ENCODE measurements at places on chromosomes 2 and 18.
A peak's percentile ranks its signal among the peaks of the same experiment; 100 is the strongest.

DNA sequence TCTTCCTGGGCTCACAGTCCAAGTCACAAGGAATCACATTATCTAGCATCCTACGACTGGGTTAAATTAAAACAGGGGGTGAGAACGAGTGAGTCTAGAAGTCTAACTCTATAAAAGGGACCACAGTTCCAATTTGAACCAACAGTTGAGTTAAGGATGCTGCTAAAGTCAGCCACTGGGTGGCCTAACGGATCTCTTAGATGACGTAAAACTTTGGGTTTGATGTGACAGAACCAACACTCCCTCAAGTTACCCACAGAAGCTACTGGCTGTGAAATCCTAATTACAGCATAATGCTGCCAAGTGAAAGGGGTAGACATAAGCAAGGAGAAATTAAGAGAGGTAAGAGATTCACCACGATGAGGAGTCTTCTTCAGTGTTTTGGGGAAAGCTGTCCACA lies 32.7 kb upstream of the RUFY4 start:
- DNase-seq, result no peak

- no peak for DNase-seq
Measured at GRCh38 chr18:27942706-27943105, 234.2 kb downstream of the CDH2 start.

DNA sequence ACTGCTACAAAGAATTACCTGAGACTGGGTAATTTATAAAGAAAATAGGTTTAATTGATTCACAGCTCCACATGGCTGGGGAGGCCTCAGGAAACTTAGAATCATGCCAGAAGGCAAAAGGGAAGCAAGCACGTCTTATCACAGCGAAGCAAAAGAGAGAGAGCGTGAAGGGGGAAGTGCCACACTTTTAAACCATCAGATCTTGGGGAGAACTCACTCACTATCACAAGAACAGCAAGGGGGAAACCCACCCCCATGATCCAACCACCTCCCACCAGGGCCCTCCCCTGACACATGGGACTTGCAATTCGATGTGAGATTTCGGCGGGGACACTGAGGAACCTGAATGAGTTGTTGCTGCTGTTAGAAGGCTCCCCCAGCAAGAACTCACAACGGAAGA lies 220.2 kb upstream of the PIEZO2 start:
- DNase-seq, result no peak

DNA sequence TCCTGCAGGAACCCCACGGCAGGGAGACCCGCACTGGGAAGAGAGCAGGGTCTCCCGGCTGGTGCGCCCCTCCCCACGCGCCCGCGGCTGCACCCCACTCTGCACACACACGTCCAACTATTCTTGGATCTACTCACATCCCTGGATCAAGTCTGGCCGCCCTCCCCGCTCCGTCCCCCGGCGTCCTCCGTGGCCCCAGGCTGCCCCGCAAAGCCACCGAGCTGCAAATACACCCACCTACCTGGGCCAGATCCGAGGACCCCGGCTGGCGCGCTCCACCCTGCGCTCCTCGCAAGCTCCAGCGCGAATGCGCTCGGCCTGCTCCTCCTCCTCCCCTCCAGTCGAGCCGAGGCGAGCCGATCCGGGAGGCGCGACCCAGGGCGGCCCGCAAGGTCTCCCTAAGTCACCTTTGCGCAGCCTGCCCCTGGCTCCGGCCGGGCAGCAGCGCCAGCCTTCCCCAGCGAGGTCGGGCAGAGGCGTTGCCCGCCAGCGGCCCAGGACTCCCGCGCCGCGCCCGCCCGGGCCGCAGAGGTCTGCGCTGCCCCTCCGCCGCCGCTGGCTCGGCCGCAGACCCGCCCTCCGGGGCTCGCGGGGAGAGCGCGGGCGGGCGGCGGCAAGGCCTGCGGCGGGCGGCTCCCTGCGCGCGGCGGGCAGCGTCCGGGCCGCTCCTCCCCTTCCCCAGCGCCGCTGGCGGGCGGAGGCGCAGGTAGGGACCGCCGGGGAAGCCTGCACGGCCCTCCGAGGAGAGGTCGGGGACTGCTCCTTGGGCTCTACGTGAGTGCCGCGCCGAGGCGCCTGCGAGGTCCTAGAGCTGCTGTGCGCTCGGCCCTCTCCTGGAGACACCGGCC lies 126.0 kb downstream of the OSBPL1A start:
- DNase-seq, result peak; percentile 88

DNA sequence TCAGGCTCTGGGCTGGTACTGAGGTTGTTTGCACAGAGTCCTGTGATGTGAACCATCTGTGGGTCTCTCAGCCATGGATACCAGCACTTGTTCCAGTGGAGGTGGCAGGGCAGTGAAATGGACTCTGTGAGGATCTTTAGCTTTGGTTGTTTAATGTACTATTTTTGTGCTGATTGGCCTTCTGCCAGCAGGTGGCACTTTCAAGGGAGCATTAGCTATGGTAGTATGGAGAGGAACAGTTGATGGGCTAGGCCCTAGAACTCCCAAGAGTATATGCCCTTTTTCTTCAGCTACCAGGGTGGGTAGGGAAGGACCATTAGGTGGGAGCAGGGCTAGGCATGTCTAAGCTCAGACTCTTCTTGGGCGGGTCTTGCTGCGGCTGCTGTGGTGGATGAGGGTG lies 257.0 kb upstream of the GYPC start:
- DNase-seq, result no peak

GRCh38 chr2:20852670-20853069 lies 29.8 kb upstream of the LDAH start:
- DNase-seq, result no peak

GRCh38 chr2:162037028-162037795 lies 36.8 kb downstream of the DPP4 start:
- no peak for DNase-seq

GRCh38 chr2:18612133-18612532 lies 22.8 kb upstream of the NT5C1B start:
- no peak for DNase-seq

GRCh38 chr2:205731583-205731981 lies 49.3 kb downstream of the NRP2 start:
- no peak for DNase-seq

DNA sequence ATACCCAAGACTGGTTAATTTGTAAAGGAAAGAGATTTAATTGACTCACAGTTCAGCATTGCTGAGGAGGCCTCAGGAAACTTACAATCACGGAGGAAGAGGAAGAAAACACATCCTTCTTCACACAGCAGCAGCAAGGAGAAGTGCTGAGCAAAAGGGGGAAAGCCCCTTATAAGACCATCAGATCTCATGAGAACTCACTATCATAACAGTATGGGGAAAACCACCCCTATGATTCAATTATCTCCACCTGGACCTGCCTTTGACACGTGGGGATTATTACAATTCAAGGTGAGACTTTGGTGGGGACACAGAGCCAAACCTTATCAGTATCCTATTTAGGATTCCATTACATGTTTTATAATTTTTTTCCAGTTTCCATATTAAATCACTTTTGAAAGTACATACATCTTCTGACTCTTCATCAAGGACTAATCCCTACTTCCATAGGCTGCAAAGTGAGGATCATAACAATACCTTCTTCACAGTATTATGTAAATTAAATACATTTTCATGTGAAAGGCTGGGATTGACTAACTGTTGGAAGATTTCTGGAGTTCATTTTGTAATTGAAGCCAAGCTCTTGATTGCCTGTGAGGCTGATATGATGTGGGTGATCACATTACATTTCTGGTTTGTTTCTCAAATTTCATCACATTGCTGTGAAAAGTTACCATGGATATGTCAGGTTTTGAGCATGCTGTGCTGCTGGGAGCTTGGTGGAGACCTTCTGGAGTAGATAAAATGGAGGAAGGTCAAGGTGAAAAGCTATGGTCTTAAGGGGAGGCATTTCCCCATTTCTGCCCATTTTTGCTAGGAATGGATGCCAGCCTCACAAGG lies 31.7 kb upstream of the CERS6 start:
- DNase-seq, result no peak

DNA sequence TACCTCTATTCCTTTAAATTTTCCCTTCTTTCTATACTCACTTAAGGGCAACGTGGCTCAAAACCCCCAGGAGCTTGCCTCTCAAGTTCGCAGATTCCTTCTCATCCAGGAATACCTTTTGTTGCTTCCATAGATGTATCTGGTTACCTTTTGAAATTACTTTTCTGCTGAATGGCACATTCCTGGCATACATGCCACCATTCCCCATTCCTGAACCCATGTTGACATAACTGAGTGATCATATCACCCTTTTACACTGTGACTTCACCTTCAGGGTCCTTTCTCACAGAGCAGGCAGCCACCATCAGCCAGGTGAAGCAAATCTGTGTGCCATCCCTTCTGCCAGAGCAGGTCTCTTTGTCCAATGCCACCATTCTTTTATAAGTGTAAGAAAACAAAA lies 615.8 kb downstream of the ARHGAP15 start:
- DNase-seq, result no peak

DNA sequence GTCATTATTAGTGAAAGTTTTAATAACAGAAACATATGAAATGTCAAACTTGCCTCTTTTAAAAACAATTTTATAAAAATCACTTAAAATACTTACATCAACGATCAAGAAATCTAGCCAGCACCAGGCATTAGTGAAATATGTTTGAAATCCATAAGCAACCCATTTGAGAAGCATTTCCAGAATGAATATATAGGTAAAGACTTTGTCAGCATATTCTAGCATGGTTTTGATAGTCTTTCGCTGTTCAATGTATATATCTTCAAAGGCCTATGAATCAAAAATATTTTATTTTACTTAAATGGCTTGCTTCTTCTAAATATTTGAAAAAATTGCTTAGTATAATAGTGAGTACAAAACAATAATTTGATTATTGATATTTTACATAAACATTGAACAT lies 91.1 kb downstream of the SCN3A start:
- no peak for DNase-seq

- no peak for DNase-seq
Measured at GRCh38 chr18:10928772-10929373, 220.5 kb downstream of the PIEZO2 start.

DNA sequence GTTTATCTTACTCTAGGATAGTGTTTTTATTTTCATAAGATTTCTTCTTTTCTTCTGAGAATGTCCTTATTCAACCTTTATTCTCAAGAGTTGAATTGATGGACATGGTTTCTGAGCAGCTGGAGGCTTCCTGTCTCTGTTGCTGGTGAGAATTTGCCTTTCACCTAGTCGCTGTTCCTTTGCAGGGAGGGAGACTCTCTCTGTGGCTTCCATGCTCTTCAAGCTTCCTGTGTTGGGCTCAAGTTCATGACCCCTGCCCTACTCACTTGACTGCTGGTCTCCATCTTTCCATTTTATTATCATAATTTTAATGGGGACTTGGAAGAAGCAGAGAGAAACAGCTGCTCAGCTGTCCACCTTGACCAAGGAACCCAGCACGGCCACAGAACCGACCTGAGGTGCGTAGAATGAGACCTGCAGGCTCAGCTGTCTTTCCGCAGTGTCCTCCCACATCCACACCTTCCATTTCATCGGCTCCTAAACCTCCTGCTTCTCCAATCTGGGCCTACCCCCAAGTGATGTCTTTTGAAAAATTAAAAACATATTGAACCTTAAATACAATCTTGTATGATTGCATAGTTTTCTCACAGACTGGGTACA lies 24.2 kb downstream of the TMEM18 start:
- DNase-seq, result peak; percentile 44

DNA sequence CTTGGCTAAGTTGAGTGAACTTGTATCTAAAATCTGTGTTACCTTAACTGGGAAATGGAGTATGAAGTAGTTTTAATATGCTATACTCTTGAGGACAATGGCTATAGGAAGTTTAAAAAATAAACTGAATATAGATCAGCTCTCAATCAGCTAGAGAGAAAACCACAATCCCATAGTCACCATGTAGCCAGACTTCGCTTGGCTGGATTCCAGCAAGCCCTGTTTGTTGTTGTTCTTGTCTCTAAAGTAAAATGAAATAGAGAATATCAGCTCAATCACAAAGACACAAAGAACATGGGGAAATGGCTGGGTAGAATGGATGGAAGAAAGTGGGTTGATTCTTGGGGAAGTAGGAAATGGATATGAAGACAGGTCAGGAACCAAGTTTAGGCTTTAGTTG lies 234.9 kb downstream of the PHLPP1 start:
- DNase-seq, result no peak

- no peak for DNase-seq
Measured at GRCh38 chr2:144996225-144996795, 476.4 kb upstream of the ZEB2 start.

- no peak for DNase-seq
Measured at GRCh38 chr18:55506074-55506473, 81.9 kb downstream of the TCF4 start.

- DNase-seq, result no peak
Measured at GRCh38 chr2:69762513-69763494, 20.9 kb downstream of the ANXA4 start.

DNA sequence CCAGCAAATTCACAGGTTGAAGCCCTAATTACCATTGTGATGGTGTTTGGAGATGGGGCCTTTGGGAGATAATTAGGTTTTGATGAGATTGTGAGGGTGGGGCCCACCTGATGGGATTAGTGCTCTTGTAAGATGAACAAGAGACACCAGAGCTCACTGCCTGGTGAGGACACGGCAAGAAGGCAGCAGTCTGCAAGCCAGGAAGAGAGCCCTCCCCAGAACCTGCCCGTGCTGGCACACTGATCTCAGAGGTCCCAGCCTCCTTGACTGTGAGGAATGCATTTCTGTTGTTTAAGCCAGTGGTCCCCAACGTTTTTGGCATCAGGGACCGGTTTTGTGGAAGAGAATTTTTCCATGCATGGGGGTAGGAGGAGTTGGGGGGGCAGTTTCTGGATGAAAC lies 240.7 kb downstream of the KLHL29 start:
- no peak for DNase-seq

DNA sequence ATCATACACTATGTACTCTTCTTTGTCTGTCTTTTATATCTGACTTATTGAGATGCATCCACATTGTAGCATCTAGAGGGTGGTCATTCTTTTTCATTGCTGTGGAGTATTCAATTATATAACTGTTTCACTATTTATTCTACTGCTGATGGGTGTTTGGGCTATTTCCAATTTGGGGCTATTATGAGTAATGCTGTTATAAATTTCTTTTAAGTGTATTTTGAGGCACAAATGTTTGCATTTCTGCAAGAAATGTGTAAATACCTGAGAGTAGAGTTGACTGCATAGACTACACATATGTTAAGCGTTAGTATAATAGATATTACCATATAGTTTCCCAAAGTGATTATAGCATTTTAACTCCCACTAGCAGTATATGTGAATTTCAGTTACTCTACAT lies 26.9 kb upstream of the PPP1R1C start:
- no peak for DNase-seq

DNA sequence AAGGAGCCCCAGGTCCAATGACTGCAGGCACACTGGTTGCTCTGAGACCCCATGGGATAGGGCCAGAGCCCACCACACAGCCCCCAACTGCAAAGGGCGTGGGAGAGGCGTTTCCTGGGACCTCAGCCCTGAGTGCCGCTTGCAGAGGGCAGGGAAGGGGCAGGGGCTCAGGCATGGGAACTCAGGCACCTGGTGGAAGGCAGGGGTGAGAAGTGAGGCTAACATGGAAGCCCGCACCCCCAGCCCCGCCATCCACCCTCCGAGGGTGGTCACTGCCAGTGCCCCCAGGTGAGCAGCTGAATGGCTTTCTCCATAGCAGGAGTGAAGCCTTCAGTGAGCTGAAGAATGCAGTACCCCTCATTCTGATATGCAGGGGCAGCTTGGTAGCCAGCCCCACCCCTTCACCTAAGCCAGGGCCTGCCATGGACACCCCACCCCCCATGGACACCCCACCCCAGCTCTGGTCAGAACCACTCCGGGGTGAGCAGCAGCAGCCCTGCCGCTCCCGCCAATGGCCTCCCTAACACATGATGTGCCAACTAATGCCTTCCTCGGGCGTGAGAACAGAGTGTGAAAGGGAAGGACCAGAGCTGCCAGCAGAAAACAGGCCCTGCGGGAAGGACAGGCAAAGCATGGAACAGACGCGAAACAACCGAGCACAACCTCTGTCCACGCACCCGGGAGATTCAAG lies 6.6 kb downstream of the KIF1A start:
- no peak for DNase-seq

GRCh38 chr2:88055371-88056128 lies at the start of gene KRCC1:
Gene KRCC1 (minus strand): TSS chr2:88055783. CDS start chr2:88028563, 27,220 bp downstream.
- peak; percentile 93 for DNase-seq
